ENCODE measurements at places on chromosomes 7 and 10.

GRCh38 chr10:22379059-22379458, 33.8 kb downstream of the SPAG6 start:
- no peak for DNase-seq
- no peaks in the 10 kb centered on the region for H3K27me3 ChIP-seq
- H3K36me3 ChIP-seq = no peaks in the 10 kb centered on the region

- H3K27me3 ChIP-seq = no peaks in the 10 kb centered on the region
- H3K4me3 ChIP-seq = no peak overlapping the region
- no peak overlapping the region for H3K27ac ChIP-seq
- H3K4me1 ChIP-seq = no peaks in the 10 kb centered on the region
These were observed 145.4 kb downstream of the SNX10 start for GRCh38 chr7:26437003-26437532.

DNA sequence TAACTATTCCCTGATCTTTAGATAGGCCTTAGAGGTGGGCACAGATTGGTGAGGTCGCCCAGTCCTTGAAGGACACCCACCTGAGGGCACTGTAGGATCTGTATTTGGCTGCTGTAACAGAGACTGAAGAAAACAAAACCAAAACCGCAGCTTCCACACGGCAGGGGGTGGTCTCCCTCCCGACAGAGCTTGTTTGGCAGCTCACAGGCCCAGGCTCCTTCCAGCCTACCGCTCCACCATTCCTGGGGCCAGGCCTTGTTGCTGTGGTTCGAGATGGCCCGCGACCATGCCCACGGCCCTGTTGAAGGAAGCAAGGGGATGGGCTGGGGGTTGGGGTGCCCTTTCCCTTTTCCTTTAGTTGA, 30.4 kb downstream of the ZNF783 start:
- peaks cover 66% of the 10 kb centered on the region for H3K36me3 ChIP-seq
- no peaks in the 10 kb centered on the region for H3K27me3 ChIP-seq
- H3K4me1 ChIP-seq = no peaks in the 10 kb centered on the region
- DNase-seq = no peak
- no peak overlapping the region for H3K4me3 ChIP-seq

GRCh38 chr7:143460271-143460979, 17.2 kb downstream of the TAS2R60 start:
- H3K4me3 ChIP-seq = no peak overlapping the region
- H3K27me3 ChIP-seq = no peaks in the 10 kb centered on the region
- peak; percentile 53 for DNase-seq
- no peaks in the 10 kb centered on the region for H3K4me1 ChIP-seq
- no peaks in the 10 kb centered on the region for H3K36me3 ChIP-seq
- H3K27ac ChIP-seq = no peak overlapping the region

- DNase-seq = no peak
- no peak overlapping the region for H3K4me3 ChIP-seq
- no peaks in the 10 kb centered on the region for H3K27me3 ChIP-seq
These were observed 170.8 kb upstream of the DGKB start for GRCh38 chr7:15073301-15073700.

DNA sequence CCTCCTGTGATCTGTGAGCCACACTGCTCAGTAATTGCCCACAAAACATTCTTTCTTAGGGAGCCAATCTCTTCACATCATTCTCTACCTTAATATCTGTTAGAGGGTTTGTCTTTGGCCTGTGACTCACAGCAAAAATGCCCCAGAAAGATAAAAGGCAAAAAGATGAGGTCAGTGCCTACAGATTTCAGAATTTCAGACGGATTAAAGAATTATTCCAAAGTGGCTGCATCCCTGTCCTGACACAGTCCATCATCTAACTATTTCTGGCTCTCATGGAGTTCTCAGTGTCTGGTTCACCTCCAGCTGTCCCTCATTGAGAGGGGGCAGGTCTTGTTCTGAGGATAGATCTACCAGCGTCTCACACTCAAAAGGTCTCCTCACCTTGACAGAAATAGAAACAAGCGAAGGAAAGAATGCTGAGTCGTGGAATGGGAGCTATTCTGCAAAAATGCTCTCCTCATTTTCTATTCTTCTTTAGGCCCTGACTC, 138.5 kb upstream of the AOAH start:
- no peaks in the 10 kb centered on the region for H3K27me3 ChIP-seq
- no peak overlapping the region for H3K27ac ChIP-seq
- no peak for DNase-seq
- peaks cover 2% of the 10 kb centered on the region for H3K36me3 ChIP-seq

DNA sequence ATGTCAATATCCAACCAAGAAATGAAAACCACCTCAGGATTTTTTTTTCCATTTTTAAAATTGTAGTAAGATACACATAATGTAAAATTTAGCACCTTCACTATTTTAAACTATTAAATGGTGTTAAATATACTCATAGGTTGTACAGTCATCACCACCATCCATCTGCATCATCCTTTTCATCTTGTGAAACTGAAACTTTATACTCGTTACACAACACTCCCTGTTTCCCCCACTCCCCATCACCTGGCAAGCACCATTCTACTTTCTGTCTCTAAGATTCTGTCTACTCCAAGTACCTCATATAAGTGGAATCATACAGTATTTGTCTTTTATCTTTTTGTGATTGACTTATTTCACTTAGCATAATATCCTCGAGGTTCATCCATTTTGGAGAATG, 335.2 kb upstream of the NPSR1 start:
- peaks cover 3% of the 10 kb centered on the region for H3K4me1 ChIP-seq
- DNase-seq = no peak
- no peak overlapping the region for H3K27ac ChIP-seq
- peaks cover 2% of the 10 kb centered on the region for H3K27me3 ChIP-seq
- H3K36me3 ChIP-seq = no peaks in the 10 kb centered on the region

GRCh38 chr7:36438211-36438610, 48.5 kb downstream of the ANLN start:
- no peaks in the 10 kb centered on the region for H3K27me3 ChIP-seq
- no peaks in the 10 kb centered on the region for H3K4me1 ChIP-seq
- no peak overlapping the region for H3K27ac ChIP-seq

DNA sequence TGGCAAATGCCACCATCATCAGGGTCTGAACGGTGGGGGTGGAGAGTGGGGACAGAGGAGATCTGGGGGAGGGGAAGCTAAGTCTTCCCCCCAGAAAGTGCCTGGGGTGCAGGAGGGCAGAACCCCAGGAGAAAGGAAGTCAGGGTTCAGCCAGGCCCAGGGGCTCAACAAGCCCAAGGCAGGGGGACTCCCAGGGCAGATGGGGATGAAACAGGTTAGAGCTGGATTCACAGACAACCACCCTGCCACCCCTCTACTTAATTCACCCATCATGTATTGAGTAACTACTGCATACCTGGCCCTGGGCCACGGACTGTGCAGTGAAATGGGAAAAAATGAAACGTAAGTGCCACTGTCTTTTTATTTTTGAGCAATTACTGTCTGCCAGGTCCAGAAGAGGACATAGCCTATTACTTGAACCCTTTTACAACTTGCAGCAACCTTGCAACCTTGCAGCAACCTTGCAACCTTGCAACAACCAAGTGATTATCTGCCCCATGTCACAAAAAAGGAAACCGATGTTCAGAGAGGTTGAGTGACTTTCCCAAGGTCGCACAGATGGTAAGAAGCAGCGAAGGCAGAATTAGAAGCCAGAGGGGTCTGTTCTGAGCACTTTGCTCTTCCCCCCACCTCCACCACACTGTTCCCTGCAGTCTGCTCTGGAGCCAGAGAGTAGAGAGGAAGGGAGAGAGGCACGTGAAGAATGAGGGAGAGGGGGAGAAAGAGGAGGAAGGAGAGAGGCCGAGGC, 4.8 kb downstream of the ELN start:
- H3K36me3 ChIP-seq = peaks cover 14% of the 10 kb centered on the region
- no peak overlapping the region for H3K4me3 ChIP-seq
- DNase-seq = no peak
- peaks cover 15% of the 10 kb centered on the region for H3K27me3 ChIP-seq

- H3K27ac ChIP-seq = peak overlapping the region; percentile 66
- H3K4me3 ChIP-seq = no peak overlapping the region
- H3K4me1 ChIP-seq = peaks cover 14% of the 10 kb centered on the region
- peak; percentile 72 for DNase-seq
These were observed 8.2 kb downstream of the EGFR start for GRCh38 chr7:55026867-55027490.

GRCh38 chr10:7506571-7506970, 95.7 kb upstream of the SFMBT2 start:
- H3K27ac ChIP-seq = no peak overlapping the region
- H3K4me1 ChIP-seq = no peaks in the 10 kb centered on the region
- peaks cover 4% of the 10 kb centered on the region for H3K27me3 ChIP-seq
- DNase-seq = no peak
- H3K36me3 ChIP-seq = no peaks in the 10 kb centered on the region

- H3K4me1 ChIP-seq = no peaks in the 10 kb centered on the region
- H3K27ac ChIP-seq = no peak overlapping the region
- H3K36me3 ChIP-seq = no peaks in the 10 kb centered on the region
- no peak overlapping the region for H3K4me3 ChIP-seq
- DNase-seq = no peak
These were observed 124.7 kb downstream of the GRM3 start for GRCh38 chr7:86768394-86768793.

DNA sequence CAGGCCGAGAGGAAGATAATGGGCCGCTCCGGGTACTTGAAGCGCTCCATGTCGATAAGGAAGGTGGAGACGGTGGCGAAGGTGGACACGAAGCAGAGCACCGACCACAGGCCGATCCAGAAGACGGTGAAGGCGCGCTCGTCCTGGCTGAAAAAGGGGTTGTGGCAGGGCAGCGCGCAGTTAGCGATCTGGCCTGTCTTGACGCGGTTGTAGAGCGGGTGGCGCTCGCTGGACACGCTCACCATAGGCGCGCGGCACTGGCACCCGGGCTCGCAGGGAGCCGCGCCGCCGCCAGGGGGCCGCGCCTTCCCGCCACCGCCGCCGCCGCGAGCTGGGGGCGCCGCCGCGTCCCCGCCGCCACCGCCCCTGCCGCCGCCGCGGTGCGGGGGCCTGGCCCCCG, 1.6 kb downstream of the FZD8 start:
- peak; percentile 80 for DNase-seq
- peak overlapping the region; percentile 59 for H3K27ac ChIP-seq
- peaks cover 22% of the 10 kb centered on the region for H3K4me1 ChIP-seq
- H3K36me3 ChIP-seq = peaks cover 14% of the 10 kb centered on the region

- H3K36me3 ChIP-seq = no peaks in the 10 kb centered on the region
- peaks cover 5% of the 10 kb centered on the region for H3K4me1 ChIP-seq
- no peak overlapping the region for H3K27ac ChIP-seq
- DNase-seq = no peak
- no peak overlapping the region for H3K4me3 ChIP-seq
- peaks cover 17% of the 10 kb centered on the region for H3K27me3 ChIP-seq
These were observed 11.3 kb downstream of the GPRIN2 start for GRCh38 chr10:46544989-46545791.

- H3K27ac ChIP-seq = no peak overlapping the region
- H3K4me1 ChIP-seq = no peaks in the 10 kb centered on the region
- DNase-seq = no peak
- no peaks in the 10 kb centered on the region for H3K36me3 ChIP-seq
These were observed 443.7 kb upstream of the GRM3 start for GRCh38 chr7:86199881-86200614.

DNA sequence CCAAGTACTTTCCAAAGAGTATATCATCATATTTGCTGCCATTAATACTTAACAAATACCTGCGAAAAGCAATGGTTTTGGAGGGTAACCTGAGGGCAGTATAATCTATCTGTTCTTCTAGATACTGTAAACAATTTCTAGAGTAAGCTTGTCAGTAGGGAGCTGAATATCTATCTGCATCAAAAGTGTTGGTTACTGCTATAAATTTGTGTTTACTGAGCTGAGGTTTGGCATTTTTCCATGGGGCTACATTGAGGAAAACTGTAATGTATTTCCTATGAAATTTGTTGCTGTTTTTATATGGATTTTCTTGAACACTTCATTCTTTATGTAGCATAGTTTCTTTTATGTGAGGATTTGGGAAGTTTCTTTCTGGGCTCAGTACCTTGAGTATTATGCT, 913.4 kb downstream of the CNTNAP2 start:
- H3K4me3 ChIP-seq = no peak overlapping the region
- H3K4me1 ChIP-seq = no peaks in the 10 kb centered on the region
- H3K27ac ChIP-seq = no peak overlapping the region
- no peaks in the 10 kb centered on the region for H3K27me3 ChIP-seq
- no peaks in the 10 kb centered on the region for H3K36me3 ChIP-seq
- DNase-seq = no peak

GRCh38 chr10:13213163-13213562, 21.0 kb downstream of the UCMA start:
- H3K27me3 ChIP-seq = no peaks in the 10 kb centered on the region
- no peaks in the 10 kb centered on the region for H3K4me1 ChIP-seq
- no peak for DNase-seq
- H3K36me3 ChIP-seq = peaks cover 2% of the 10 kb centered on the region
- no peak overlapping the region for H3K27ac ChIP-seq

DNA sequence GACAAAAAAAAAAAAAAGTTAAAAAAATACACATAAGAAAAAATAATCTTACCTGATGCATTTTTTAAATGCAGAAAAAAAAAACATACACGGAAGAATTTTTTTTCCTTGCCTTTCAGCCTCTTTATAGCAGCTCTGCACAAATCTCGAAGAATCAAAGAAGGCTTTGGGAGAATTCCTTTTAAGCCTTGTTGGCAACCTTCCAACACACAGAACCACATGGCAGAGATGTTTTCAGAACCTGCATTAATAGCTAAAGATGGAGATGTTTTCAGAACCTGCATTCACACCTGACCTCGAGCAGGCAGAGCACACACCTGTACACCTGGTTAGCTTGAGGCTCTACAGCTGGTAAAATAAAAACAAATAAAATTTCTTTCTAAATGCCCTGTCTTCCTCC, 65.6 kb downstream of the DOCK4 start:
- H3K36me3 ChIP-seq = no peaks in the 10 kb centered on the region
- H3K4me1 ChIP-seq = peaks cover 5% of the 10 kb centered on the region
- no peaks in the 10 kb centered on the region for H3K27me3 ChIP-seq
- no peak overlapping the region for H3K27ac ChIP-seq
- DNase-seq = no peak

- no peak overlapping the region for H3K27ac ChIP-seq
- no peaks in the 10 kb centered on the region for H3K4me1 ChIP-seq
- H3K27me3 ChIP-seq = no peaks in the 10 kb centered on the region
- no peak overlapping the region for H3K4me3 ChIP-seq
These were observed 325.9 kb upstream of the SORCS1 start for GRCh38 chr10:107490389-107490788.

Measured in muscle of leg (tissue), 16 donors.